ENCODE measurements at places on chromosomes 12 and 14.

DNA sequence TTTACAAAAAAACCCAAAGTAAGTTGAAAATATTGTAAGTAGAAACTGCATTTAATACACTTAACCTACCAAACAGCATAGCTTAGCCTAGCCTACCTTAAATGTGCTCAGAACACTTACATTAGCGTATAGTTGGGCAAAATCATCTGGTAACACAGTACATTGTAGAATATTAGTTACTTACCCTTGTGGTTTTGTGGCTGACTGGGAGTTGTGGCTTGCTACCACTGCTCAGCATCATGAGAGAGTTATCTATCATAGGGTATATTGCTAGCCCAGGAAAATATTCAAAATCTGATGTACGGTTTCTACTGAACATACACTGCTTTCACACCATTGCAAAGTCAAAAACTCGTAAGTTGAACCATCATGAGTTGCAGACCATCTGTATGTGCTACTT lies 141.7 kb upstream of the GARIN6 start:
- DNase-seq, result no peak

GRCh38 chr14:22824711-22825359 lies 4.9 kb upstream of the MRPL52 start:
- peak; percentile 6 for DNase-seq

DNA sequence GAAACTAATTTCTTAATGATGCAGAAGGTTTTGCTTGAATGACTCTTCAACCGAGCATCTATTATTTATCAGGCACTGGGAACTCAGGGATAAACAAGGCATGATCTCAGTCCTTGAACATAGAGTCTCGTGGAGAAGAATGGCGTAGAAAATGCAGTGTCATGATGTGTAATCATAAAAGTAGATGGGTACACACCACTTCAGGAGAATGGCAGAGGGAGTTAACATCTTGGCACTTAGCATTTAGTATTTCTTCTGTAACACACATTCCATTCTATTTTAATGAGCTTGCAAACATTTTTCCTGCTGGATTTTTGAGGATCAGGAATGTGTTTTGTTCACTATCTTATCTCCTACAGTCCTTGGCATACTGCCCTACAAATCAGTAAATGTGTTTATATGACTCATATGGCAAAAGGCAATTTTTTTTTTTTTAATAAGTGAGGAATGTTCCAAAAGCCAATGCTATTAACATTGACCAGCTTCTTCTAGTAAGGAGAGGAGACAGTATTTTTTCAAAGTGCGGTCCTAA lies 3.8 kb downstream of the TXNRD1 start:
- DNase-seq, result no peak

DNA sequence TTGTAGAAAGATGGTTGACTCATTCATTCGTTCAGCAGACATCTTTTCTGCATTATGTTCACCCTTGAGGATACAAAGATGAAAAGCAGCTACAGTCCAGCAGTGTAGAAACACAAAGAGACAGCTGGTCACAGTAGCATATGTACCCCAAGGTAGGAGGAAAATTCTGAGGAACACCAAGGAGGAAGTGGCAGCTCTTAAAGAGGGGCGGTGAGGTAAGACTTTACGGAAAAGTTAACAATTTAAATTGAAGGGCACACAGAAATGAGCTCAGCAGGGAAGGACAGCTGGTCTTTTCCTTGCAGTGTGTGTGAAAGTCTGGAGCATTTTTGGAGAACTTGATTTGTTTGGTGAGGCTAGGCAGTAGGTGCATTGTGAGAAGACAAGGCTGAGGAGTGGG lies 3.5 kb downstream of the SLC35E3 start:
- DNase-seq, result no peak

DNA sequence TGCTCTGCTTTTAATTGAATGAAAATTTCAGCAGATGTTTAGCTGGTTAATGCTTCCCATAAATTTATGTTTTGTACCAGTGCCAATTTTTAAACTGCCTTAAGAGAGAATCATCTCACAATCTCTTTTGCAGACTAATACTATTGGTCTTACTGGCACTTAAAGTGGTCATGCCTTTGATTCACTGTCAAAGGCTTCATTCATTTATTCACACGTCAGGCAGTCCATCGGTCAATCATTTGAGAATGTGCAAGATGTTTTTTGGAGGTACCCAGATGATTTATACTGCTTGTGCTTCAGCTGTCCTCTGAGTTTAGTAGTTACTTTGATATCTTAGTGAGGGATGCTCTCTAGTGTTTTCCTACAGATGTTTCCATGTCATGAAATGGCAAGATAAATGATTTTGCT lies 83.4 kb downstream of the NAV3 start:
- DNase-seq, result no peak

GRCh38 chr12:123546281-123546680 lies 12.8 kb upstream of the RILPL1 start:
- DNase-seq, result no peak

DNA sequence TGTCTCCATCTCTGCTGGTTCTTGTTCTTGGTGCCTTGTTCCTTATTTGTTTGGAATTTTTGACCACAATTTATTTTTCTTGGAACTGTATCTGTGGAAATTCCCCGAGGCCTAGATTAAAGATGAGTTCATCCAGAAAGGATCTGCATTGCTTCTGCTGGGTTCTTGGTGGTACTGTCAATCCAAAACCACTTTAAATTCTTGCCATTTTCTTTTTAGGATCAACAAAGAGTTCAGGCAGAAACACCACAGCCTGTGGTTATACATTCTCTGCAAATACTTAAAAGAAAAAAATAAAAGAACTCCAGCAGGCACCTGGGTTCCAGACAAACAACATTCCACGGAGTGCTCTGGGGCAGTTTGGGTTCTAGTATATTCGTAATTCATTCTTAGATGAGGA lies 6.0 kb upstream of the VAMP1 start:
- no peak for DNase-seq

- DNase-seq, result no peak
Measured at GRCh38 chr12:38110026-38110699, 206.4 kb upstream of the ALG10B start.

GRCh38 chr12:3704512-3705353 lies 48.2 kb downstream of the CRACR2A start:
- DNase-seq, result no peak

DNA sequence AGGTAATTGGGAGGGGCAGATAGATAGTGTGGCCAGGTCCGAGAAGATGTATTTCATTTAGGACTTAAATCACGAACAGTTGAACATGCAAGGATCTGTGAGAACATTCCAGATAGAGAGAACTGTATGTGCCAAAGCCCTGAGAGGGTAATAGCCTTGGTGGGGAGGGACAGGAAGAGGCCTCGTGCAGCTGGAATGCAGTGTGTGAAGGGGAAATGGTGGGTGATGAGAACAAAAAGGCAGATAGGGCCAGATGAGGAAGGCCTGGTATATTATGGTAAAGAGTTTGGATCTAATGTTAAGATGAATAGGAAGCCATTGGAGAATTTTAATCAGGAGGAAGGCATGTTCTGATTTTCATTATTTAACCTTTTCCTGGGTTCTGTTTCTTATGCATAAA lies 136.3 kb downstream of the TPH2 start:
- no peak for DNase-seq

GRCh38 chr14:23418021-23418420 lies 9.9 kb upstream of the MYH6 start:
- no peak for DNase-seq

- no peak for DNase-seq
Measured at GRCh38 chr14:96624661-96625425, 122.7 kb downstream of the PAPOLA start.

DNA sequence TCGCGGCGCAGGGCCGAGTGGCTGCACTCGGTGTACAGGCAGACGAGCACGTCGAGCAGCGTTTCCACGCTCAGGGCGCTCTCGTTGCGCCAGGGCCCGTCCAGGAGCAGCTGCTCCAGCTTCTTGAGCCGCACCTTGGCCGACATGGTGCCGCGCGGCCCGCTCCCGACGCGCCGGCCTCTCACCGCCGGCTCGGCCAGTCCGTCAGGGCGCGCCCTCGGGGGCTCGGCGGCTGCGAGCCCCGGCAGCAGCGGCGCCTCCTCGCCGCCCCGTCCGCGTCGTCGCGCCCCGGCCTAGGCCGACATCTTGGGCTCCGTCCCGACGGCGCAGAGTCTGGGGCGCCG lies 349 bp downstream of the CDC42BPB start:
- DNase-seq, result no peak

DNA sequence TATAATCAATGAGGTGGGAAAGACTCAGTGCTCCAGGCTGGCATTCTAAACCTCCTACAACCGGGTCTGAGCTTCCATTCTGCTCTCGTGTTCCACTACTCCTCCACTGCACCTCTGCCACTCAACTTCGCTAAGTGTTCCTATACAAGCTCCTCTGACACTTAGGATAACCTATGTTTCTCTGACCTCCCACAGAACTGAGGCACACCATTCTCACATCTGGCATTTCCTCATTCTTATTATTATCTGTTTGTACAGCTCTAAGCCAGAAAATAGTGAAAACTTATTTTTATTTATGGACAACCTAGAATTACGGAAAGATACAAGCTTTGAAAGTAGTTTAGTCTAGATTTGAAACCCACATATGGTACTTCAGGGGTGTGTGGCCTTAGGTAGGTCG lies 127.0 kb downstream of the MED13L start:
- no peak for DNase-seq

Data from CD4-positive, alpha-beta T cell treated with Interleukin-17A for 1 hour (primary cell).